NCI-H1694 (cell line): ENCODE measurements at places on chromosomes 7 and 10.

- DNase-seq: no peak
These were observed 27.4 kb downstream of the MINPP1 start for GRCh38 chr10:87531908-87532622.

- DNase-seq: no peak
These were observed 7.9 kb downstream of the NUB1 start for GRCh38 chr7:151349507-151349853.

DNA sequence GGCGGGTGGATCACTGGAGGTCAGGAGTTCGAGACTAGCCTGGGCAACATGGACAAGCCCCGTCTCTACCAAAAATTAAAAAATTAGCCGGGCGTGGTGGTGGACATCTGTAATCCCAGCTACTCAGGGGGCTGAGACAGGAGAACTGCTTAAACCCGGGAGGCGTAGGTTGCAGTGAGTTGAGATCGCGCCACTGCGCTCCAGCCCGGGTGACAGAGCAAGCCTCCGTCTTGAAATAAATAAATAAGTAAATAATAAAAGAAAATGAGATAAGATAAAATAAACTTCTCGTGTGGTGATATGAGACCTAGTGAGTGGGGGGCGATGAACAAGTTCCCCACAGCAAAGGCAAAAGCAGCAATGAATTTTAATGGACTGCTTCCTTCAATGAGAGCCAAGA is 33.6 kb upstream of the LMTK2 start:
- no peak for DNase-seq

DNA sequence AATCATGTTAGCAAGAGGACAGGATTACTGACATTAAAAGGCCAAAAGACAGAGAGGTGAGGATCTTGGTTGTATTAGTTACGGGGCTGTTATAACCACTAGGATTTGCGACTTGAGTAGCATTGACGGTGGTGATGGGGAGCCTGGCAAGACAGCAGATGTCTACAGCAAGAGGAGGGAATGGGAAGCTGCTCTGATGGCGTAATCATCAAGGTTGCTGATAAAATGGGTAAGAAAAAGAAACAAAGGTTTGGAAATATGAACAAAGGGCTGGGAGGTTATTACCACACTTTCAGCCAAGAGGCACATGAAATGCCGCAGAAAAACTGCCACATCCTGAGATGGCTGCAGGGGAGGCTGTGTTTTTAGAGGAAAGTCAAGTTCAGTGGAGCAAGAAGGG is 33.9 kb downstream of the TMEM229A start:
- no peak for DNase-seq

DNA sequence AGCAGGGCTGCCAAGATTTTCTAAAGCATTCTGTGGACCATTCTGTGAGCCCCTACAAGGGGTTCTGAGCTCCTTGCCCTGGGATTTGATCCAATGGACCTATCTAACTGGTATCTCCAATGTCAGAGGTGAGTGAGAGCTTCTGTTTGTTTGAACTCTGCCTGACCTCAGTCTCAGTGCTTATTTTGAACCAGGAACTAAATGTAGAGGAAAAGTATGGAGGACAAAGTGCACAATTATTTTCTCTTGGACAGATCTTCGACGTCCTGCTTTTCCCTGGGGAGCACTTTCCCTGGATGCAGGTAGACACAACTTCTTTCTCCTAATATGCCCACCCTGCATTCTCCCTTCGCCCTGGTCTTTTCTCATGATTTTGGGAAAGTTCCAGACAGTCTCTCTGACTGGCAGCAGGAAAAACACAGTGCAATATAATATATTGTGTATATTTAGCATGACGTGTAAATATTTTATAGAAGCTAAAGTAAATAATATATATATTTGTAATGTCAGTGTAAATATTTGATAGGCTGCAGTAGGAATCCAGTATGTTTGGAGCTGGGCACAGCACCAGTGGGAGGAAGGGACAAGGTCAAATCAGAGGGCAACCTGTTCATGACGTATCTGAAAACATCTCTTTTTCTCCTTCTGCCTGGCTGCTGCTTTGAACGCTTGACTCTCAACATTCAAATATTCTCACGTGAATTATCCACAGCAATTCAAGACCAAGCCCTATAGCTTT is 184.0 kb upstream of the LYZL1 start:
- DNase-seq: no peak

- DNase-seq: no peak
These were observed 803.1 kb downstream of the PCDH15 start for GRCh38 chr10:53997953-53998352.

DNA sequence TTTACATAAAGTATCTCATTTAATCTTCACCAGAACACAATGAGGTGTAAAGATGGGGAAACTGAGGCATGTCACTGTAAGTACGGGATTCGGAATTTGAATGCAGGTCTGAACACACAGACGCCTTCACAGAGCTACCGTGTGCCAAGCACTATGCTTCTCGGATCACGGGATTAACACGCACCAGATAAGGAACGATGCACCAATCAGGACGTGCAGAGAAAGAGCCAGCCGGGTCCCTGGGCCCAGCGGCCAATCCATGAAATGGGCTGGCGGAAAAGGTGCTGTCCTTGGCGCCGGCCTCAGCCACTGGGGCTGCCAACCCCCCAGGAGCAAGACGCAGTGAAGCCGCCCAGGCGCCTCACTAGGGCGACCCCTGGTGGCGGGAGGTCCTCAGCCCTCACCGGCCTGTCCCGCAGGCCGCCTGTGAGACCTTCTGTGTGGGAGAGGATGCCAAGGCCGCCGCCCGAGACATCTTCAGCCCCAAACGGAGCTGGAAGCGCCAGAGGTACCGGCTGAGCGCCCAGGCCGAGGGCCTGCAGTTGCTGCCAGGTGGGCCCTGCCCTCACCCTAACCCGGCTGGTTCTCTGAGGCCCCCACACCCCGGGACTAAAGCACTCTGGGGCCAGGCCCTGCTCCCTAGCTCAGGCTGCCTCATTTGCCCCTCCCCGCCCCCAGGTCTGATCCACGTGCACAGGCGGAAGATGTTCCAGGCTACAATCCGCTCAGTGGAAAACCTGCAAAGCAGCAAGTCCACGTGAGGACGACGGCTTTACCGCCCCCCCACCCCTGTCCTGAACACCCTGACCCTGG is 15.6 kb downstream of the ATG9B start:
- DNase-seq: no peak

DNA sequence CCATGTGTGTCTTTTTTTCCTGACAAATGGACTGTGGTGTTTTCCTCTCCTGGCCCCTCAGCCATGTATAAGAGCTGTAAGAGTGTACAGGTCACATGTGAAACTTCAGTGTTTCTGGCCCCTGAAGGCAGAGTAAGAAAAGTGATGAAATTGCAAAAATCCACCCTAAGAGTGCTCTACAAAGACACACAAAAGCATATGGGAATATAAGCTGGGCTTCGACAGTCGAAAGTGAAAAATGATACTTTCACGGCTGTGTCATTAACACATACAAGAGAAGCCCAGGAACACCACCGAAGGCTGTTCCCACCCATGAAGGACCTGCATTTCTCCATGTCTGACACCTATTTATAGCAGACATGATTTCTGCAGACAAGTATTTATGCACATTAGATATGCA is 192.2 kb downstream of the PARD3 start:
- no peak for DNase-seq

- DNase-seq: no peak
These were observed 28.2 kb upstream of the IL6 start for GRCh38 chr7:22698767-22699166.

GRCh38 chr7:134731616-134732015 is 47.8 kb upstream of the CALD1 start:
- no peak for DNase-seq

DNA sequence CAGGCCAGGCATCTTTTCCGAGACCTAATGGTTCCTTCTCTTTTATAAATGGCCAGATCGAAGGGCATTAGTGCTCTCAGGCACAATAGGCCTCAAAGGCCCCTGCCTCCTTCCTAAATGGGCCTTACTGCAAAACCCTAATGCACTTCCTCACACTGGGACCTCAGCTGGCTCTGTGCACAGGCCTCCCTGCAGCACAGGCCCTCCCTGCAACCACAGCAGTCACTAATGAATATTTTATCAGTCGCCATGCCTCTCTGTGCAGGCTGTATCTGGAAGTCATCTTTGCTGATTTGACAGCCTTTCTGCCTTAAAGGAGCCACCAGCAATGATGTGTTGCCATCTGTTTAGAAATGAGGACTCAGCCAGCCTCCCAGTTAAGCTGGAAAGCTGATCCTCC is 54.9 kb upstream of the SDK1 start:
- no peak for DNase-seq

DNA sequence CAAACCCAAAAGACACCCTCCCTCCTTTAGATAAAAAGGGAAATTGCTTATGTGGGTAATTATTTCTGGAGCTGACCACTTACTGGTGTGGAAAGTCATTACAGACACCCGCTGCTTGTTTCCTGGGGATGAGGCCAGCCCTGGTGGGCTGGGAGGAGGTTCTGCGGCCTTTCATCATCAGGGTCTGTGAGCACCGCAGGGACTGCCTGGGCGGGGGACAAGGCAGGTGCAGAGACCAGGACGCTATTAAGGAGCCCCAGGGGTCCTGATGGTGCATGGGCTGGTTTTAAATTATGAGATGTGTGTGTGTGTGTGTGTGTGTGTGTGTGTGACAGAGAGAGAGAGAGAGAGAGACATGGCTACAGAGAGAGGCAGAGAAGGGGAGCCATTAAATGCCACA is 171.2 kb downstream of the DNAJB6 start:
- DNase-seq: no peak

DNA sequence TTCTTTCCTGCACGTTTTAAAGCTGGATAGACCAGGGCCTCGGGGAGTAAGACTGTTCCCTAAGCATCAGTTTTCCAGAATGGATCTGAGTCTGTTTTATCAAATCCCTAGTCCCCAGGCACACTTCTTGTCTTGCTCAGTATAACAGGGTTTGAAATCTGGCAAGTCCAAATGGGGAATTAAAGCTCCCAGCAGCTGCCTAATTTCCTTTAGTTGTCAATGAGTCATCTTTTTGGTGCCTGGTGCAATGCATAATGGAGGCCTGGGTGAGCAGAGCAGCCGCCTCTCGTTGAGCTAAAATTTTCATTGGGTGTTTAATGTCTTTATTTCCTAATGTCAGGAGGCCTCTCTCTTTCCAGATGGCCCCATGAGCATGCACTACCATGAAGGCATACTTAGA is 87.9 kb downstream of the STRA8 start:
- DNase-seq: peak; percentile 4

- DNase-seq: no peak
These were observed 160.2 kb upstream of the SVIL start for GRCh38 chr10:29794776-29795611.

- DNase-seq: no peak
These were observed 69.4 kb downstream of the RNF133 start for GRCh38 chr7:122629412-122629953.
